ENCODE measurements at places on chromosomes 16 and 17.
A peak's percentile ranks its signal among the peaks of the same experiment; 100 is the strongest.

DNA sequence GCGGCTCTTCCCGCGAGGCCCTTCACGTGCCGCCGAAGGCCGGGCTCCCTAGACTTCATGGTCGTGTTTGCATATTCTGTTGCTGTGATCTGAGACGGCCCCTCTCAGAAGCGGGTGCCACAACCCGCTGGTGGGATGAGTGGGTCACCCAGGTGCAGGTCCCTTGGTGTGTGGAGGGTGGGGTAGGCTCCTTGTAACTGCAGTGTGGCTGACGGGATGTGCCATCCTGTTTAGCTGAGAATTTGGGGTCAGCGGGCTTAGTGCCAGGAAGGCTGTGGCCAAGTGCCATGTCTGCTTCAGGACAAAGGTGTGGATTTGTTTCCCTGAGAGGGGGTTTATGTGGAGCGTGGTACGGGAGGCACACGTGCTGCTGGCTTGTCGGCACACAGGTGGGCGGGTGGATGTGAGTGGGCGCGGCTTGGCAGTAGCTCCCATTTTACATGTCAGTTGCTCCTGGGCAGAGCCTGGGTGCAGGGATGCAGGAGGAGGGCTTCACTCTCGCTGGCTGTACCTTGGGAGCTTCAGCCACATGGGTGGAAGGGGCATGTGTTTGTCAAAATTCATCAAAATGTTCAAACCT is 9.2 kb upstream of the WFIKKN1 start:
- no peak for DNase-seq

DNA sequence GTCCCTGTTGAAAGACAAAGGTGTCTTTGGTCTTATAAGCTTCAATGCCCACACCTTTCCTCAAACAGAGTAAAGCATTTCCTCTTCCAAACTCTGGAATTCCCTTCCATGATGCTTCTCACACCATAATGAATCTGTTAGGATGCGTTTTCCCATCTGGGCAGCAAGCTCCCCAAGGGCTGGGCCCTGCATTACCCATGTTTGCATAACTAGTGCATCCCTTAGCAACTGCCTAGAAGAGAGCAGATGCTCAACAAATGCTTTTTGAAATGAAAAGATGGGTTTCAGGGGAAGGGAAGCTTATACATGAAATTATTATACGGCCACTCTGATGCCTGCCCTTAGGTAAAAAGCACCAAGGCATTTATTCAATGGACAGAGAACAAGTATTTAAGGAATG is 124.5 kb upstream of the CCL2 start:
- no peak for DNase-seq

DNA sequence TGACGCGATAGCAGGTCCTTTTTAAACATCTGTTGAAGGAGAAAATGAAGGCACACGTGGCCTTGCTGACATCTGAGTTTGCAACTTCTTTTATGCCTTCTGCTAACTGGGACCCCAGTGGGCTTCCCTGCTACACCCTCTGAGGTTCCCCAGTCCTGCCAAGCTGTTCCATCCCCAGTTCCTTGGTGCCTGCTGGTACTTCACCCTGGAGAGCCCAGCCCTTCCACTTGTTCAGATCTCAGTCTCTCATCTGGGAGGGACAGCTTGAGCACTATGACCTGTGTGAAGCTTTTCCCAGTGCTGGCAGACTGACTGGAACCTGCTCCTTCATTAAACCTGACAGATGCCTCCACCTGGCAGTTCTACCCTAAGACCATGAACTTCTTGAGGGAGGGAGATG is 95.5 kb downstream of the WWOX start:
- no peak for DNase-seq

DNA sequence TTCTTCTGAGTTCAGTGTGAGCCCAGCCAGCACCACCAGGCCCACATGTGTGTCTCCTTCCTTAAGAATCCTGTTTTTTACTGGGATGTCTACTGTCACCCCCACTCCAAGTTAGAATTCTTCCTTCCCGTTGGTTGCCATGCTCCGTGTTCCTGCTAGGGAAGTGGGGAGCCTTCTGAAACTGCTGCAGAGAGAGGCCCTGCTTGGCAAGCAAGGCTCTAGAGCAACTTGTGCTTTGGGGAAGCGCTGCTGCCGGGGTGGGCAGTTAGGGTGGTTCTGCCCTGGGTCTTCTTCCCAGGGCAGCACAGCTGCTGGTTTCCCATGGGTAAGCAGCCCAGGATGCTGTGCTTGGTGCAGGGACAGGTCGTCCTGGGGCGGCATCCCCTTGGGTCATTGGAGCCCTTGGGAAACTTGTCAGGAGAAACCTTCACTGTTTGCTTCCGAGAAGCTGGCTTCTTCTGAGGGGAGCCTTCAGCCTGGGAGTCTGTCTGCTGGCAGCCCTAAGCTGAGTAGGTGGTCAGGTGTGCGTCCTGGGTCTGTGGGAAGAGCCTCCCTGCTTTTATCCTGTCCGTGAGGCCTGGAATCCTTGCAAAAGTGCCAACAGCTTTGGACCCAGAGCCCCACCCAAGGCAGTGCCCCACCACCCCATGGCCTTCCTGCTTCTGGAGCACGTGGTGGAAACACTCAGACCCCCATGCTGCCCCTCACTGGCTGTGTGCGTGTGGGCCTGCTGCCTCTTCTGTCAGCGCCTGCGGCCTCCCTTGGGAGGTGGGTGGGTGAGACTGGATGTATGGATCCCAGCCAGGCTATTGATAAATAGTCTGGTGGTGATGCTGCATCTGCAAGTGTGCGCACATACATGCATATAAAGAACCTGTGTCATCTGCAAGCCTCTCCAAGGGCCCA is 71.8 kb downstream of the PLD6 start:
- no peak for DNase-seq

GRCh38 chr17:45889579-45889978 is 4.8 kb upstream of the MAPT start:
- DNase-seq = no peak

GRCh38 chr16:56519459-56520250 is at the start of gene BBS2:
BBS2 (minus strand) TSS chr16:56520024; CDS start chr16:56519862, 162 bp downstream.
- DNase-seq = peak; percentile 95

- no peak for DNase-seq
Measured at GRCh38 chr17:32286518-32286900, 20.9 kb downstream of the RHBDL3 start.

GRCh38 chr17:77394540-77395295 is 253.9 kb downstream of the SEC14L1 start:
- no peak for DNase-seq

- no peak for DNase-seq
Measured at GRCh38 chr17:63963123-63963522, 9.6 kb downstream of the SCN4A start.

DNA sequence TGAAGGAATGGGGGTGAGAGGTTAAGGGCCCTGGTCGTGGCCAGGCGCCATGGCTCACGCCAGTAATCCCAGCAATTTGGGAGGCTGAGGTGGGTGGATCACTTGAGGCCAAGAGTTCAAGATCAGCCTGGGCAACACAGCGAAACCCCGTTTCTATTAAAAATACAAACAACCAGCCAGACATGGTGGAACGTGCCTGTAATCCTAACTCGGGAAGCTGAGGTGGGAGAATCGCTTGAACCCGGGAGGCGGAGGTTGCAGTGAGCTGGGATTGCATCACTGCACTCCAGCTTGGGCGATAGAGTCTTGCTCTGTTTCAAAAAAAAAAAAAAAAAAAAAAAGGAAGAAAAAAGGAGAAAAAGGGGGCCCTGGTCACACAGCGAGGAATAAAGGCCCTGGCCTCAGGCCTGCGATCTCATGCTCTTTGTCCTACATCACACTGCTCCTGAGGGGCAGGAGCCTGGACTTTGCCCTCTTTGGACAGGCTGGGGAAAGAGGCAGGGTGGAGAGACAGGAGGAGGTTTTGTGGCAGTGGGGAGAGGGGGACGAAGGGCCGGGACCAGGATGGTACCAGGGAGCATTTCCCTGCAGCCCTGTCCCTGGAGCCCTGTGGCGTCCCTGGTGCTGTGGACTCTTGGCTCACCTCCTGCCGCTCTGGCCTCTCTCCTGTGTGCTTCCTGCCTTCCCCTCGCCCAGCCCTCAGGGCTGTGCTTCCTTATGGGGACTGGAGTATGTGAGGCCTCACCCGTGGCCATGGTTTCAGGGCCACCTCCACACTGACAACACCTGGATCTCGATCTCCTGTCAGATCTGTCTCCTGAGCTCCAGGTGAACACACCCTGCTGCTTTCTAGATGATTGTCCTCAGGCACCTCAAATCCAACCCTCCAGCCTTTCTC is 19.7 kb upstream of the SLC25A19 start:
- DNase-seq = peak; percentile 39

DNA sequence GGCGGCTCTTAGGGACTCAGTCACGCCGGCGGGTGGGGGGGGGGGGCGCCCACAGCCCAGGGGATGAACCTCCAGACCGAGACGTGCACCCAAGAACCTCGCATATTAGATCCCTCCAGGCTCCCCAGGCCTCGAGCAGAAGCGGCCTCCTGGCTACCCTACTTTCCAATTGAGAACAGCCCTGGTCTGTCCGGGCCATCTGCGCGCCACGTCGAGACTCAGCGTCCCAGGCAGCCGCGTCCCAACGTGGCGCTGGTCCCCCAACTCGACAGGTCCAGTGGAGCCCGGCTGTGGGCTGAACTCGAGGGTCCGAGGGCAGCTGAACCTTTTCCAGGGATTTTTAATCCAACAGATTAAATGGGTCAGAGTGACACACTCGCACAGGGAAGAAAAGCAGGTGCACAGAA is 2.3 kb upstream of the IRX3 start:
- no peak for DNase-seq

DNA sequence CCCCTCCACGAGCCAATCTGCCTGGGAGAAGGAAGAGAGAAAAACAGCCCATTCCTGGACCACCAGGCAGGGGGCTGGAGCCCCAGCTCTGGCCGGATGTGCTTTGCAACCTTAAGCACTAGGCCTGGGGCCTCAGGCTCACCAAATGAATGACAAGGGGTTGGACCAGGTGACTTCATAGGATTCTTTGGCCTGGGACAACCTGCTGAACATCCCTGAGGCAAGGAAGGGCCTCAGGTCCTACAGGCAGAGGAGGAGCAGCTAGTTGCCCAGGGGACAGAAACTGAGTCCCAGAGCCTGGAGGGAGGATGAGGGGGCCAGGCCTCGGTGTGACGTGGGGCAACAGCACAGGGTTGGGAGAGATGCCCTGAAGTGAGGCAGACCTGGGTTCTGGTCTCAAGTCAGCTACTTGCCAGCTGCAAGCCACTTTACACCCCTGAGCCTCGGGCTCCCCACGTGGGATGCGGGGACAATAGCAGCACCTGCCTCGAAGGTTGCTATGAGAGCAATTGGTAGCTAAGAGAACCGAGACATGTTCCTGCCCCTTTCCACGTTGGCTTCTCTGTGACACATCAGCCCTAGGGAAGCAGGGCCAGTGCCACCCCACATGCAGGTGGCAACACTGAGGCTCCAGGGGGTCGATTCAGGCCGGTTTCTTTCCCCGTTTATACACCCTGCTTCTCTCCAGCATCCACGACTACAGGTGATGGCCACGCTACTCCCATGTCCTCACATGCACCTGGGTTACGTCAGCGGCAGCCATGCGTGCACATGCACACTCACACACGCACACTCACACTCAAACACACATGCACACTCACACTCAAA is 42.6 kb downstream of the CFAP20 start:
- DNase-seq = no peak

DNA sequence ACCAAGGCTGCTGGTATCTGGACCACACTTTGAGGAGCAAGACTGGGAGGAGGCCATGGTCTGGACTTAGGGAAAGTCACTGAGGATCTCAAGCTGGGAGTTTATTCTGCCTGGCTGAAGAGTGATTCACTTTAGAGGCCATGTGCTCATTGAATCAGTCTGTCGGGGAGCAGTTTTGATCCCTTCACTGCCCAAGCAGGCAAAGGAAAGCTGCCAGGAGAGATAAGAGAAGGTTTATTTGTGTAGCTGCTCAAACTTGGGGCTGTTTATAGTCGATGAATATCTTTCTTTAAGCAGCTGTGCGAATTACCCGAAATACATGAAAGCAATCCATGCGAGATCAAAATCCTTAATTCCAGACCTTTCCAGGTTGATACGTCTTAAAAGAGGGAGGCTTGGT is 544.4 kb upstream of the EEF2KMT start:
- DNase-seq = no peak

Measured in suppressor macrophage treated with lipopolysaccharide for 4 hours (primary cell).